HS-27A (cell line): ENCODE measurements at places on chromosomes 6 and 20.
A peak's percentile ranks its signal among the peaks of the same experiment; 100 is the strongest.

DNA sequence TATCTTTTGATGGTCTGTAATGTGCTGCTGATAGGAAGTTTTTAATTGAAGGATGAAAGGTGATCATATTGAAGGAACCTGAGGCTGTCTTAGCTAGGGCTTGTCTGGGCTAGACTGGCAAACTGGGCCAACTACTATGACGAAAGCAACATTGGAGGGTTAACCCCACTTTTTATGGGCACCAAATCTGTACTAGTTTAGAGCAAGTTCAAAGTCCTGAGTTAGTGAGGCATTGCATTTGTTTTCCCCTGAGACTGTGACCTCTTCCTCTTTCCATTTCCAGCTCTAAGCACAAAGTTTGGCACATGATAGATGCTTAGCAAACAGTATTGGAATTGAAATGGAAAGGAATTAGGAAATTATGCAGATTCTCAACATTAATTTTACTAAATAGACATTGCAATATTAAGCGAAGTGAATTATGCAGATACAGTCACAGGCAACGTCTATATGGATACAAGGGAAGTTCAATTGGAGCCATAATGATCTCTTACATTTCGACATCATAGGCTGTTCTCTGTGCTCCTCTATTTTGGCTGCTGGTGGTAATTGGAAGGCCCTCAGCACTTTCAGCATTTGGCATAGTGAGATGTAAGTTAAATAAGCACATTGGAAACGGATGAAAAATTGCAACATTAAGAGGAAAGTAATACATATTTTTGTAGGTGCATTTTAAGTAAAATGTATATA is 22.2 kb downstream of the CEP57L1 start:
- no peak for DNase-seq

DNA sequence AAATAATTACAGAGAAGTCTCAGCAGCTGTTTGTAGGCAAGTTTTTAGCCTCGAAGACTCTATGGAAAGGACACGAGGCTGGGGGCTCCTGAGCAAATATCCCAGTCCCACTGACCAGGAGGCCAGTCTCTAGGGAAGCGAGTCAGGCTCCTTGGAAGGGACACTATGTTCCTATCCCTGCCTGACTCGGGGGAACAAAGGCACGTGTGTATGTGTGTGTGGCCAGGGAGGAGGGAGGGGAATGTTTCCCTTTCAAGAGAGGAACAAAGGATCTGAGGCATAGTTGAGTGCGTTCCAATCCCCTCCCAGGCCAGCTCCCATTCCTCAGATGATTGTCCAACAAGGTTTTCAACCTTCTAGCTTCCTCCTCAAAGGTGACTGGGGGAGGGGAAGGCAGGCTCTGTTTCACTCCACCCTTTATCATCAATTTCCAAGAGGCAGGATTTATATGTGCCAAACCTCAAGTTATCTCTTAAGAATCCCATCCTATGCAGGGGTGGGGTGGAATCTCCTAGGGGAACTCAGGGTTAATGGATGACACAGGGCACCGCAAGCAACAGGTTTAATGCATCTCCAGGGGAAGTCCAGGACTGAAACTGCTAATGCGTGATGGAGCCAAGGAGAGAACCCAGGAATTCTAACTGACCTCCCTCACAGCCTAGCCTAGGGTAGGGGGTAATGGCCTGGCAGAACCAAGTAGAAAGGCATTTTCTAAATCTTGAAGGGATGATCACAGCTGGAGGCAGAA is 9.9 kb downstream of the BCL2L1 start:
- peak; percentile 90 for DNase-seq

DNA sequence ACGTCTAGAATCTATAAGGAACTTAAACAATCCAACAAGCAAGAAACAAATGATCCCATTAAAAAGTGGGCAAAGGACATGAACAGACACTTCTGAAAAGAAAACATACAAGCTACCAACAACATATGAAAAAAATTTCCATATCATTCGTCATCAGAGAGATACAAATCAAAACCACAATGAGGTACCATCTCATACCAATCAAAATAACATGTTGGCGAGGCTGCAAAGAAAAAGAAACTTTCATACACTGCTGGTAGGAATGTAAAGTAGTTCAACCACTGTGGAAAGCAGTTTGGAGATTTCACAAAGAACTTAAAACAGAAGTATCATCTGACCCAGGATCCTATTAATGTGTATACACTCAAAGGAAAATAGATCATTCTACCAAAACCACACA is 243.9 kb upstream of the RUNX2 start:
- DNase-seq, result no peak

DNA sequence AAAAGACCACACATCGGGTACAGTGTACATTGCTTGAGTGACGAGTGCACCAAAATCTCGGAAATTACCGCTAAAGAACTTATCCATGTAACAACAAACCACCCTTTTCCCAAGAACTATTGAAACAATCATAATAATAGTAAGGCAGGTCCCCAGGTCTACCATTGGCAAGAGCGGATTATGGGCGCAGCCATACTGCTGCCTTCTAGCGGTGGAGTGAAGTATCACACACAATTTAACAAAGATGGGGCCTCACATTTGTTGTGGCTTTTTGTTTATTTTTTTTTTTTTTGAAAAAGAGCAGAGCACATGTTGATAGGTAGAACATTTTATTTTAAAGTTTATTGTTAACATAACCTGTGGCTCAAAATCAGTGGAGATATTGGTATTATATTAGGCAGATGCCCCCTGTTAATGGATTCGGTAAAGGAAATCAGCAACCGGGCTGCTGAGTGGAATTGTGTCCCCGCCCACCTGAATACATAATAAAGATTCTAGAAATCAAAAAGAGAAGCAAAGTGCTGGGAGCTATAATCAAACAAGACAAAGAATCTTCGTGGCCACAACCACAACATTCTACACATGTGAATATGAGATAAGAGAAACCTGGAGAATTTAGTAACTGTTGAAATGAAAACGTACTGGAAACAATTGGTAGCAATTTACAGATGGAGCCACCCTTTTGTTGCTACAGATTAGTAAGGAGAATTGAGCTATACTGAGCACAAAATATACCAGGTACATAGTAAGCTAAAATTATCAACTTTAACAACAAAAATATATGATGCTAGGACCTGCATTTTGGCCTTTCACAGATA is 94.2 kb upstream of the EXOC2 start:
- no peak for DNase-seq

DNA sequence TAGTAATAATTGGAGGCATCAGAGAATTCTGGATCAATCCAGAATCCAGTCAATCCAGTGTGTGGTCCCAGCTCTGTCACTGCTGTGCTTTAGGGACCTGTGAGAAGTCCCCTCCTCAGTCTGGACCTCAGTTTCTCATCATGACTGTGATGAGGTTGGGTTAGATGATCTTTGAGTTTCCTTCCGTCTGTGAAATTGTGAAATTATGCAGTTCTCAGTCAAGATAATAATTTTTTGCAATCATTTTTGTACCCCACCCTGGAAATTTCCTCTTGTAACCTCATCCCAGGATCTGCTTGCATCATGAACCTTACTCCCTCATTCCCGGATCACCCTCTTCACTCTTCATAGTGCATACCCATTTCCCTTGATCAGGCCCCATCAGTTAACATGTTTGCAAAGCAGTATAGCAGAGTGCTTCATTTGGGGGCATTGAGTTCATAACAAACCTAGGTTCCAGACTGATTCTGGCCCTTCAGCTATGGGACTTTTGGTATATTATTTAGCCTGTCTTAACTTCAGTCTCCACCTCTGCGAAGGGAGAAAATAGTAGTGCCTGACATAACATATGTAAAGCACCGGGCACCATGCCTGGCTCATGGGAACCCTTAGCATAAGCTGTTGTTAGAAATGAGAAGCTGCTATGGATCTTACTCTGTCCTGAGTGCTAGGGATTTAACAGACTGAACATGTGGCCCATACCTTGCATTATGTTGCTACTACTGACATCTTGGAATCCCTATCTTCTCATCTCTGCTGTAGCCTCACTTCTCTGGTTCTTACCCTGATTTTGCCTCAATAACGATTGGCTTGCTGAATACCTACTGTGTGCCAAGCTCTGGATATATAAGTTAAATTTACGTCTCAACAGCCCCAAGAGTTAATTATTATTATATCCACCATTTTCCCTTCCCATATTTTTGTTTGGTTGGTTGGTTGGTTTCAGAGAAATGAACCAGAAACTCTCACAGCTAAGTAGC is 1.3 kb downstream of the ZNF76 start:
- DNase-seq, result no peak

GRCh38 chr6:3253597-3253961 is 5.2 kb upstream of the PSMG4 start:
- DNase-seq, result no peak

GRCh38 chr6:90497411-90497810 is 89.5 kb downstream of the MAP3K7 start:
- DNase-seq, result no peak

- DNase-seq, result no peak
Observed at GRCh38 chr6:106988664-106989063, 14.1 kb upstream of the CD24 start.

GRCh38 chr6:14811775-14812428 is 434.0 kb upstream of the JARID2 start:
- DNase-seq, result peak; percentile 19

- DNase-seq, result peak; percentile 30
Observed at GRCh38 chr20:12966468-12967085, 42.2 kb upstream of the SPTLC3 start.

GRCh38 chr6:939526-940252 is 246.8 kb upstream of the EXOC2 start:
- DNase-seq, result no peak

GRCh38 chr6:45737331-45738056 is 278.2 kb downstream of the CLIC5 start:
- DNase-seq, result no peak

- DNase-seq, result no peak
Observed at GRCh38 chr6:3811191-3811590, 38.0 kb upstream of the FAM50B start.

GRCh38 chr6:157804448-157805327 is 18.4 kb upstream of the SNX9 start:
- DNase-seq, result no peak

GRCh38 chr20:52379723-52380336 is 188.3 kb upstream of the ZFP64 start:
- DNase-seq, result no peak

- no peak for DNase-seq
Observed at GRCh38 chr6:111503660-111504059, 20.6 kb upstream of the REV3L start.

DNA sequence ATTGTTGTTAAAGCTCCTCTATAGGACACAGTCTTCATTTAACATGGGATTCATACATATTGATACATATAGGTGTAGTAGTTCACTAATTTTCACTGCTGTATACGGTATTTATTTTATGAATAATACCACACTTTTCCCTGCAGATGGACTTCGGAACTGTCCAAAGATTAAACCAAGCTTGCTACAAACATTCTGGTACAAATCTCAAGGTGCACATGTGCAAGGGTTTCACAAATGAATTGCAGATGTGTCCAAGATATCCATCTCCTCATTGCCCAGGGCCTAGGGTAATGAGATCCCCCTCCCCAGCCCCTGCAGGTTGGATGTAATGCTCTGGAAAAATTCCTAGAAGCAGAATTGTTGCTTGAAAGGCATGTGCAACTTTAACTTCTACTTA is 31.4 kb downstream of the DTNBP1 start:
- no peak for DNase-seq

GRCh38 chr6:79506251-79506650 is 31.0 kb downstream of the LCA5 start:
- no peak for DNase-seq

DNA sequence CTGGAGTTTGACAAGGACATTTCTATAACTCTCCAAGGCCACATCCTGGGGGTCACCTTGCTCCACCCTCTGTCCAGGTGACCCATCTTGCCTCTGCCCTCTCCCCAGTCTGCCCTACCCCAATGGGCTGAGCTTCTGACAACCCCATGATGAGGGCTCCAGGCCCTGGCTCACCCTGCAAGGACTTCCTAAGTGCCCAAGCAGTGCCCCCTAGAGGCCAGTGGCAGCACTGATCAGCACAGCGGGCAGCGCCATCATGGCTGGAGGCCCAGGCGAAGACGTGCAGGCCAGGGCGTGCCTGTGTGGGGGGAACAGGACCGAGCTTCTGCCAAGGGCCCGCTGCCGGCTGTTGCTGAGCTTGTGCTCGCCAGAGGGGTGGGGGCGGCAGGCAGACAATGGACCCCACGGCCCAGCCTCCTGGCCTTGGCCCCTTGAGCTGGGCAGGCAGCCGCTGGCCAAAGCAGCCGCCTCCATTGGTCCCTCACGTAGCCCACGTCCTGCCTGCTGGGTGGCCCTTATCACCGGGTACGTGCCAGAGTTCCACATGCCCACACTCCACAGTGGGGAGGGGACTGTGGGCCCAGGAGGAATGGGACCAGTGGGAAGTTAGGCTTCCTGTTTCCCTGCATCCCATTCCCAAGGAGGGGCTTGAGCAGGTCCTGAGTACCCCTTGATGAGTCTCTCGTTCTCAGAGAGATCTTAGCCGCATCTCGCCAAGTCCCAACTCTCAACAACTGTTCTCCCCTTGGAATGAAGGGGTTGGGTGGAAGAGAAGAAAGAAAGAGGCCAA is 64.3 kb downstream of the MRPL14 start:
- no peak for DNase-seq

- DNase-seq, result no peak
Observed at GRCh38 chr6:167512696-167513375, 187.9 kb downstream of the TTLL2 start.

GRCh38 chr6:114390176-114390575 is 47.4 kb upstream of the HS3ST5 start:
- DNase-seq, result peak; percentile 48

GRCh38 chr6:147077251-147077650 is 127.0 kb upstream of the STXBP5 start:
- DNase-seq, result no peak

GRCh38 chr6:143845033-143845432 is 1.9 kb downstream of the LTV1 start:
- no peak for DNase-seq

DNA sequence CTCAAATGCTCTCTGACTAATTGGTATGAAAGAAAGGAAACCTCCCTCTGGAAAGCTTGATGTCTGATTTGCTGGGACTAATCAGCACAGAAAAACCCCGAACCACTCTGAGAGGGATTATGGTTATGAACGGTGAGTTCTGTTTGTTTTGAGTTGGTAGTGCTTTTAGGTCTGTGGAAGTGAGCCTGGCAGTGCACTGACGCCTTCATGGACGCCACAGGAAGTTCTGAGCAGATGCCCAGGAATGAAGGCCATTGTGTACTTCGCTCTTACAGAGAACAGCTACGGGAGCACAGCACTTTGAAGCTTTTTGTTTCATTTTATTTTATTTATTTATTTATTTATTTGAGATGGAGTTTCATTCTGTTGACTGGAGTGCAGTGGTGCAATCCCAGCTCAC is 754.1 kb downstream of the QKI start:
- no peak for DNase-seq

DNA sequence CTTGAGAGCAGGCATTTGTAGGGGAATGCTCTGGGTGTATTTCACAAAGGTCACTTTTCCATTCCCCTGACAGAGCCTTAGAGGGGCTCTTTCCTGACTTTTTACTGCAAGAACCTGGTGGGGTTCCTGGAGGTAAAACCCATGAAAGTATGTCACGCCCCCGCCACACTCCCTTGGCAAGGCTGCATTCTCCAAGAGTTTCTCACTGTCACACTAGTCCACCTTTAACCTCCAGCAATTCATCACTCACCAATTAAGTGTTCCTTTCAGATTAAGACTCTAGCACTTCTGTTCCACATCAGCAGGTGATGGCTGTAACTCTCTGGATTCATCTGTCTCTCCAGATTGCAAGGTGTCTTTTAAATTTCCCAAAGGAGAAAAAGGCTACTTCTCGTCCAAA is 32.7 kb upstream of the NKX2-4 start:
- no peak for DNase-seq

GRCh38 chr20:40583636-40584035 is 105.4 kb downstream of the MAFB start:
- DNase-seq, result no peak

GRCh38 chr20:41229259-41229658 is 88.3 kb downstream of the ZHX3 start:
- DNase-seq, result no peak
